ENCODE measurements at places on chromosomes 7 and 10. TPM values are rescaled to one million over a fixed set of nuclear protein-coding genes. Genes with fewer than 3 reads are reported as not detected.

MYO1G gene
- total RNA-seq: 0.29 TPM

HPSE2 gene
- not detected for total RNA-seq

CALML3 gene
- not detected for total RNA-seq

MYL7 gene
- not detected for total RNA-seq

DNA sequence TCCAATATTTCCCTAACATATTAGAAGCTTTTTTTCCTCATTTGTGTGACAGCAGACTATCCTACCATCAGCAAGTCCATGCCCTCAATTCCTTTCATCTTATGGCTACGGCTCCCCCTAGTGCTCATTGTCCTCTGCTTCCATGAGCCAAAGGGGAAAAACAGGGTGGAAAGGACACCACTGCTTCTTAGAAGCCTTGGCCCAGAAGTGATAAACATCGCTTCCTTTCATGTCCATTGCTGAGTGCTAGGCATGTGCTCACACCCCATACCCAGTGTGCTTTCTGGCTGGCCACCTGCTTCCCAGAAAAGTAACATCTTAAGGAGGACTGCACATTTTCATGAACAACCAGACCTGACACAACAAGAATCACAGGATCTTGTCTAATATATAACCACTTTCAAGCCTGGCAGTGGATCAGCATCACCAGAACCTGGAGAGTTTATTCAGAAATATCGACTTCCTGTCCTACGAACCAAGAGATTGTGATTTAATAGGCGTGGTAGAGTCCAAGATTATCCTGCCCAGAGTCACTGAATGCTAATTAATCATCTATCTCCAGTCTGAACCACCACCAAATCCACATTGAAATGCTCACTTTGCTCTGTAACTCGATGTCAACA lies 650.5 kb upstream of the SORCS1 start:
- DNase-seq: no peak

ATOH7 gene
- not detected for total RNA-seq

DNA sequence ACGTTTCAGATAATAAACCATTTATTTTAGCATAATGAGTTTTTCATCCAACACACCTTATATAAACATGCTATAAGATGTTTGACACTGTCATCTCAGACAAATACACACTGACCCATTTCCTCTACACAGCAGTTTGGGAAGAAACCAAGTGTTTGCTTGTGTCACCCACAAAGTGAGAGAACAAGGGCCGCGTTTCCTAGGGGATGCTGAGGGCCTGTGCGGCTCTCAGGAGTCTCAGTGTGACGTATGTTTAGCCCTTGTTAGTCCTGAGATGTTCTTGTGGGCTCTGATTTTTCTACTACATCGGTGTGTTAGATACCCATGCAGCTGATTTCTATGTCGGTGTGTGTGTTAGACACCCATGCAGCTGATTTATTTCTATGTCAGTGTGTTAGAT lies 266.3 kb downstream of the DIP2C start:
- DNase-seq: no peak

Measured in osteoblast (primary cell).